GM12878 (cell line): ENCODE measurements at places on chromosomes 2 and 18. TPM values are rescaled to one million over a fixed set of nuclear protein-coding genes. Genes with fewer than 3 reads are reported as not detected.

Gene ANKRD62
- total RNA-seq, result not detected in 2 replicates

Gene CHCHD5
- total RNA-seq, result 40.6 and 43.1 TPM in 2 replicates

Gene COL4A3
- 4.3 and 5.3 TPM in 2 replicates for total RNA-seq

Gene HAAO
- 41.6 and 49.5 TPM in 2 replicates for total RNA-seq

- no peak for DNase-seq
- no peak overlapping the region for H3K4me3 ChIP-seq
- H3K27me3 ChIP-seq, result no peaks in the 10 kb centered on the region
- H3K4me1 ChIP-seq, result no peaks in the 10 kb centered on the region
- H3K27ac ChIP-seq, result no peak overlapping the region
These were observed 194.6 kb upstream of the MEIS1 start for GRCh38 chr2:66240286-66240685.

DNA sequence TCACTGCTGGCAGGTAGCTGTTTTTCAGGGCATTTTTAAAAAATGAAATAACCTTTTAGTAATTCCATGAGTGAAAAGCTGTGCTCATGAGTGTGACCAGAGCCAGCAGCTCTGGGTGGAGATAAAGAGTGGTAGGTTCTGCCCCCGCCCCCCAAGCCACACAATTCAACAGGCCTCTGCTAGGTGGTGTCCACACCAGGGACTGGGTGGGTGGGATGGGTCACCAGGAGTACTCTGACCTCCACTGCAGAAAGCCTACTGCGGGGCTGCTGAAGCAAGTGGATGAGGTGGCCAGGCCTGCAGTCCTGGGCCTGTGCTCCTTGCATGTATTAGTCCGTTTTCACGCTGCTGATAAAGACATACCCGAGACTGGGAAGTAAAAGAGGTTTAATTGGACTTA, 15.3 kb downstream of the PARD6G start:
- H3K27ac ChIP-seq, result no peak overlapping the region
- H3K4me1 ChIP-seq, result no peaks in the 10 kb centered on the region
- no peaks in the 10 kb centered on the region for H3K36me3 ChIP-seq

GRCh38 chr2:230899287-230899686, 25.8 kb downstream of the GPR55 start:
- H3K4me3 ChIP-seq, result no peak overlapping the region
- H3K27me3 ChIP-seq, result no peaks in the 10 kb centered on the region
- H3K36me3 ChIP-seq, result no peaks in the 10 kb centered on the region
- no peak overlapping the region for H3K27ac ChIP-seq
- DNase-seq, result no peak

DNA sequence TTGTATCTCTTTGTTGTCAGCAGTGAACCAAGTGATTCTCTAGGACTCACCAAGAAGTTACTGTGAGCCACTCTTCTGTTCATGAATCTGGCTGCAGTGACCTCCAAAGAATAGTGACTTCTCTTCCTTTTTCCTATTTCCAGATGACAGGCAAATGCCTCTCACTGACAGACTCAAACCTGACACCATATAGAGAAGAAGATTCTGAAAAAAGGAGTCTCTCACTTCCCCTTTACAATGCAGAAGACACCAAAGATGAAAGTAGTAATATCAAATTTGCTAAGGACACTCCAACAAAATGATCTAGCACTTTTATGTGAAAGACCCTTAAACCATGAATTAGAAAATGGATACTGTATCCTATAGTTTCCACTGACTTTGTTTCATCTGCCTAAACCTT, 44.4 kb upstream of the SETBP1 start:
- DNase-seq, result no peak
- H3K4me1 ChIP-seq, result peaks cover 5% of the 10 kb centered on the region
- H3K27me3 ChIP-seq, result no peaks in the 10 kb centered on the region

- DNase-seq, result peak; percentile 48
- peak overlapping the region; percentile 26; the same call in 1 of the 2 replicates for H3K27ac ChIP-seq
- H3K4me3 ChIP-seq, result no peak overlapping the region
- no peaks in the 10 kb centered on the region for H3K36me3 ChIP-seq
- H3K4me1 ChIP-seq, result peaks cover 17% of the 10 kb centered on the region
These were observed 27.6 kb downstream of the C2orf76 start for GRCh38 chr2:119338826-119339561.

DNA sequence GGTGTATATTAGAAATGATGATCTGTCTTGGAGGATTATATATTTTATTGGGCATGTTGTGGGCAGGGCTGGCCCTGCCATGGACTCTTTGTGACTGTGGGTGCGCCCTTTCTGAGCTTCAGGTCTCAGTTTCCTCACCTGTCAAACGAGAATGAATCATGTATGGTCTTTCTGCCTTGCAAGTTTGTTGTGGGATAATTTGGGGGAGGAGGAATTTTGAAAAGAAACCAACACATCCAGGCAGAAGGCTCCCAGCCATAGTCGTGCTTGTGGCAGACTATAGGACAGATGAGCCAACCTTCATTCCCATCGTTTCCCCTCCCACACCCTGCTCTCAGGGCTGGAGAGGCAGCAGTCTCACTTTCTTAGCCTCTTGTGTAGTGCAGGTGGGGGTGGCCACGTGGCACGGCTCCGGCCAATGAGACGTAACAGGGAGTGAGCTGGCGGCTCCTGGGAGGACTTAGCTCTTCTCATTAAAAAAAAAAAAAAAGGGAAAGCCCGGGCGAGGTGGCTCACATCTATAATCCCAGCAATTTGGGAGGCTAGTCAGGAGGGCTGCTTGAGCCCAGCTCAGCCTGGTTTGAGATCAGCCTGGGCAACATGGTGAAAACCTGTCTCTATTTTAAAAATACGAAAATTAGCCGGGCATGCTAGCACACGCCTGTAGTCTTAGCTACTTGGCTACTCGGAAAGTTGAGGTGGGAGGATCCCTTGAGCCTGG, 63.1 kb downstream of the RHOB start:
- DNase-seq, result no peak
- no peak overlapping the region for H3K4me3 ChIP-seq
- H3K4me1 ChIP-seq, result peaks cover 12% of the 10 kb centered on the region
- H3K27me3 ChIP-seq, result no peaks in the 10 kb centered on the region; the same call in 1 of the 2 replicates
- H3K27ac ChIP-seq, result no peak overlapping the region

GRCh38 chr2:26675651-26676255, 16.8 kb upstream of the KCNK3 start:
- DNase-seq, result no peak
- H3K36me3 ChIP-seq, result no peaks in the 10 kb centered on the region
- no peak overlapping the region for H3K27ac ChIP-seq
- no peaks in the 10 kb centered on the region for H3K4me1 ChIP-seq
- H3K4me3 ChIP-seq, result no peak overlapping the region

DNA sequence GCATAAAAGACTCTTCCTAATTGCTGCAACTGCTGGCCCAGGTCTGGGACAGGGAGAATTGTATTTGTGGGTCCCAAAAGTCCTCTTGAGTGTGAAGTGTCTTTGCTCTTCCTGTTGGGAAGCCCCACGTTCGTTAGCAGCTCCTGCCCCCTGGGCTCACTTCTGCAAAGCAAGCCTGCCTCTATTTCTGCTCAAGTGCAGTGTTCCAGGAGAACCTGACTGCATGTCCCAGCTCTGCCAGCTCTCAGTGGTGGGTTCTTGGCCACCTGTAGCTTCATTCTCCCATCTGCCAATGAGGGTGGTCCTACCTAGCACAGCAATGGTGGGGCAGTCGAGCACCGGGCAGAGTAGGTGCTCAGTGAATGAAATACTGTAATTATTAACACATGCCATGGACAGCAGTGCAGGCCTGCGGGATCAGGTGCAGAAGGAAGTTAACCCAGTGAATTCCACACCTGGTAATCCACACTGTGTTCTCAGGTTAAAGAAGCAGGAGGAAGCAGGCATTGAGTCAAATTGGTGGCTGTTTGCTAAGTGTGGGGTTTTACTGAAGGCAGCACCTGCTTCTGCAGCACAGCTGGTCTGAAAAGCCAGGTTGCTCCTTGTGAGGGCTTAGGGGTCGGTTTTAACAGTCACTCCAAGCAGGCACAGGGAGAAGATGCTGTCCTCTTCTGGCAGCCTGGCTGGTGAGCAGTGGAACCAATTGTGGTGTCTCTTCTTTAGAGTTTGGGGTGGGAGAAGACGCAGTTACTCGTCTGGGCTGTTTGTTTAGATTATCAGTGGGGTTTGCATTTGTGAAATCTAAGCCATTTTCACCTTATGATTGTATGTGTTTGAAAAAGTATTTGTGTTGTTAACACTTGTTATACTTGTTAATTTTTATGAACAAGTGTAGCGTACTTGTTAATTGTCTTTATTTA, 54.3 kb downstream of the DGKD start:
- peaks cover 1% of the 10 kb centered on the region for H3K36me3 ChIP-seq
- peak overlapping the region; percentile 20 for H3K27ac ChIP-seq
- no peaks in the 10 kb centered on the region for H3K27me3 ChIP-seq
- DNase-seq, result no peak
- no peak overlapping the region for H3K4me3 ChIP-seq
- H3K4me1 ChIP-seq, result peaks cover 5% of the 10 kb centered on the region

DNA sequence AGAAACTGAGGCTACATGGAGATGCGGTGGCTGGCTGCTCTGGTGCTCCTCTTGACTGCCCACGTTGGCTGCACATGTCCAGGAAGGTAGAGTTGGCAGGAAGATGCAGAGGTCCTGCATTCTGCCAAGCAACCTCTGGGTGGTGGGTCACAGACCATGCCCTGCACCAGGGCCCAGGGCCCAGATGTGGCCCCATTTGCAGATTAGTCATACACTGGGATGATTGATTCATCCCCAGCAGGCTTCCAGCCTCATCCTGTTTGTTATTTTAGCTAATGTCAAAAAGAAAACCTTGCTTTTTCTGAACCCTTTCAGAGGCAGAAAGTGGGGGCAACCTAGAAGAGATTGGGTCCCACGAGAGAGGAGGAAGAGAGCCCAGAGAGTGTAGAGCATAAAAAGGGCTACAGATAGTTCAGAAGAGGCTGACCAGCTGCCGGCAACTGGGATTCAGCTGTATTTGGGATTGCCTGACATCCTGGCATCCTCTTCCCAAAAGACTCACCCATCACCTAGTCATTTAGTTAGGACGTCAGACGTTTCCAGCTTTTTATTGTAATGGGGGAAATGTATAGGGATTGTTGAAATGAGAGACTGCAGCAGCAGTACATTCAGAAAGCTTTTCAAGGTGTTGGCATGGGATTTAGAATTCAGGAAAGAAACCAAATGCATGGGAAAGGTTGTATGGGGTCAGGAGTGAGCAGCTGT, 101.9 kb downstream of the CTIF start:
- H3K36me3 ChIP-seq, result no peaks in the 10 kb centered on the region
- H3K27ac ChIP-seq, result no peak overlapping the region
- no peaks in the 10 kb centered on the region for H3K27me3 ChIP-seq
- no peak overlapping the region for H3K4me3 ChIP-seq
- H3K4me1 ChIP-seq, result no peaks in the 10 kb centered on the region

DNA sequence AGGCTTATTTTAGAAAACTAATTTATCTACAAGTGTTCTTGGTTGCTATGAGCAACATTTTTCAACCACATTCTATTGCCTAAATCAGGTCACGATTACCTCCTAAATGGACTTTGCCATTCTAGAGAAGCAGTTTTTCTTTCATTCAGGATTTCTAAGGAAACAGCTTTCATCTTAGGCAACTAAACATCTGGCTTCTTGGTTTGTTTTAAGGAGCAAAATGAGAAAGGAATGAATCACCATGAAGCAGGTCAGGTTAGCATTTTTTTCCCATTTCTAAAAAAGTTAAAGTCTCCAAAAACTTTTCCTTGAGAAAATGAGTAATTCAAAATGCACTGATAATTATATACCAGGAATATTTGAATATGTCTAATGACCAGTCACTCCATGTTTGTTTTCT, 114.8 kb downstream of the GAREM1 start:
- H3K27me3 ChIP-seq, result no peaks in the 10 kb centered on the region
- no peak overlapping the region for H3K4me3 ChIP-seq
- no peak overlapping the region for H3K27ac ChIP-seq
- DNase-seq, result no peak
- no peaks in the 10 kb centered on the region for H3K4me1 ChIP-seq

- no peaks in the 10 kb centered on the region for H3K4me1 ChIP-seq
- no peak overlapping the region for H3K4me3 ChIP-seq
- no peak overlapping the region for H3K27ac ChIP-seq
- DNase-seq, result no peak
These were observed 66.4 kb downstream of the MRPS9 start for GRCh38 chr2:105104208-105104731.
